ENCODE measurements at places on chromosomes 3 and 15. TPM values are rescaled to one million over a fixed set of nuclear protein-coding genes. Genes with fewer than 3 reads are reported as not detected.

The ECE2 gene
- polyA plus RNA-seq: not detected

The TF gene
- 1.0 TPM for polyA plus RNA-seq

The CNTN4 gene
- polyA plus RNA-seq: 0.68 TPM

The PLS1 gene
- polyA plus RNA-seq: 1.1 TPM

The CDHR4 gene
- polyA plus RNA-seq: not detected

The IQCF5 gene
- polyA plus RNA-seq: not detected

The MKRN2OS gene
- 0.38 TPM for polyA plus RNA-seq

The TM6SF1 gene
- 10.7 TPM for polyA plus RNA-seq

The SETD2 gene
- 10.1 TPM for polyA plus RNA-seq

The GRM7 gene
- 0.01 TPM for polyA plus RNA-seq

The FILIP1L gene
- polyA plus RNA-seq: 15.5 TPM

The GLDN gene
- polyA plus RNA-seq: 0.77 TPM

The CCDC33 gene
- polyA plus RNA-seq: 0.03 TPM

The TMIE gene
- 1.1 TPM for polyA plus RNA-seq

The KCNH8 gene
- polyA plus RNA-seq: not detected

The ZFAND6 gene
- polyA plus RNA-seq: 125 TPM

The PLSCR2 gene
- polyA plus RNA-seq: not detected

The CHRD gene
- 5.2 TPM for polyA plus RNA-seq

The KIF7 gene
- polyA plus RNA-seq: 0.32 TPM

The GOLGA6L10 gene
- 0.42 TPM for polyA plus RNA-seq

The PLA2G4E gene
- polyA plus RNA-seq: 0.01 TPM

The HTR3E gene
- not detected for polyA plus RNA-seq

The RARB gene
- 1.1 TPM for polyA plus RNA-seq

The ARHGEF26 gene
- 0.53 TPM for polyA plus RNA-seq

The FSTL1 gene
- 11.9 TPM for polyA plus RNA-seq

The CEMIP gene
- polyA plus RNA-seq: 0.04 TPM

The AADACL2 gene
- not detected for polyA plus RNA-seq

The CD96 gene
- polyA plus RNA-seq: 0.01 TPM

The AGBL1 gene
- polyA plus RNA-seq: 1.9 TPM

The MFSD1 gene
- polyA plus RNA-seq: 29.6 TPM

The LRRK1 gene
- polyA plus RNA-seq: 2.3 TPM

The APOD gene
- 304 TPM for polyA plus RNA-seq

The ILDR1 gene
- polyA plus RNA-seq: not detected
